HS-5 (cell line): ENCODE measurements at places on chromosomes 7 and 10.

- no peak for DNase-seq
Observed at GRCh38 chr10:70323697-70324338, 40.0 kb upstream of the NPFFR1 start.

GRCh38 chr7:30984359-30985107 is 20.8 kb downstream of the GHRHR start:
- DNase-seq: peak; percentile 39

- DNase-seq: no peak
Observed at GRCh38 chr7:125661-126060, 66.7 kb upstream of the FAM20C start.

GRCh38 chr10:54011117-54011516 is 789.9 kb downstream of the PCDH15 start:
- no peak for DNase-seq

DNA sequence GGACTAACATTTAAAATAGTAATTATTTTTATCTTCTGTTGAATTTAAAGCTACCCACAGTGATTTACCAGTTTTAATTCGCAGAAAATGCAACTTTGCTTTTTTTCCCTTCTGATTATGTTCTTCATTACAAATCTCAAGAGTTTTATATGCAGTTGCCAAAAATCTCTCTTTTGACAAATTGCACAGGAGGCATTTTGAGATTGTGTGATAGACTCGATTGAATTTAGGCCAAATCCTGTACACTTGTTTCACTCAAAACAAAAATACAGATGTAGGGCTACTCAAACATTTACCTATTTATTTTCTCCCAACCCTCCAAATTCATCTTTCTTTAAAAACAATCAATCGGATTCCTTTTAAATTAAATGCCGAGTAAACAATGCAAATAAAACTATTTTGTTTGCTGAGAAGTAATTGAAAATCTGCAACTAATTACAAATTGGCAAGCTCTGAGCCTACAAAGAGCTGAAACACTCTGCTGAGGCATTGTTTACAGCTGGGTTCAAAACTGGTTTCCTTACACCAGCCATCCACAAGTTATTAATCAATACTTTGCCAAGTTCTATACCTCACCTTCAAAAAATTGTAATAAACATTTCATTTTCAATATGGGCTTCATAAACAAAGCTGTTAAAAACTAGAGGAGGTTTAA is 214.9 kb upstream of the TCF7L2 start:
- no peak for DNase-seq

GRCh38 chr7:75881436-75882095 is 2.7 kb downstream of the RHBDD2 start:
- no peak for DNase-seq

- no peak for DNase-seq
Observed at GRCh38 chr10:14584661-14585060, 190.0 kb downstream of the FAM107B start.

DNA sequence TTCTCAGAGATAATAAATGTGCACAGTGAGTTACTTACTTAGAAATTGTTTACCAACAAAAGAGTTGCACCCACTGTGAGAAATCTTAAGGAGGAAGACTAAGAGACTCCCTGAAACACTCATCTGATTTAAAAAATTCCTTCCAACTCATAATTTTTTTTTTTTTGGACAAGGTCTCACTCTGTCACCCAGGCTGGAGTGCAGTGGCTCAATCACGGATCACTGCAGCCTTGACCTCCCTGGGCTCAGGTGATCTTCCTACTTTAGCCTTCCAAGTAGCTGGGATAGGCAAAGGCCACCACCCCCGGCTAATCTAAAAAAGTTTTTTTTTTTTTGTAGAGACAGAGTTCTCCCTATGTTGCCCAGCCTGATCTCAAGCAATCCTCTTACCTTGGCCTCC is 36.0 kb downstream of the MALSU1 start:
- DNase-seq: no peak

GRCh38 chr10:114412907-114413797 is 8.8 kb upstream of the AFAP1L2 start:
- peak; percentile 32 for DNase-seq

DNA sequence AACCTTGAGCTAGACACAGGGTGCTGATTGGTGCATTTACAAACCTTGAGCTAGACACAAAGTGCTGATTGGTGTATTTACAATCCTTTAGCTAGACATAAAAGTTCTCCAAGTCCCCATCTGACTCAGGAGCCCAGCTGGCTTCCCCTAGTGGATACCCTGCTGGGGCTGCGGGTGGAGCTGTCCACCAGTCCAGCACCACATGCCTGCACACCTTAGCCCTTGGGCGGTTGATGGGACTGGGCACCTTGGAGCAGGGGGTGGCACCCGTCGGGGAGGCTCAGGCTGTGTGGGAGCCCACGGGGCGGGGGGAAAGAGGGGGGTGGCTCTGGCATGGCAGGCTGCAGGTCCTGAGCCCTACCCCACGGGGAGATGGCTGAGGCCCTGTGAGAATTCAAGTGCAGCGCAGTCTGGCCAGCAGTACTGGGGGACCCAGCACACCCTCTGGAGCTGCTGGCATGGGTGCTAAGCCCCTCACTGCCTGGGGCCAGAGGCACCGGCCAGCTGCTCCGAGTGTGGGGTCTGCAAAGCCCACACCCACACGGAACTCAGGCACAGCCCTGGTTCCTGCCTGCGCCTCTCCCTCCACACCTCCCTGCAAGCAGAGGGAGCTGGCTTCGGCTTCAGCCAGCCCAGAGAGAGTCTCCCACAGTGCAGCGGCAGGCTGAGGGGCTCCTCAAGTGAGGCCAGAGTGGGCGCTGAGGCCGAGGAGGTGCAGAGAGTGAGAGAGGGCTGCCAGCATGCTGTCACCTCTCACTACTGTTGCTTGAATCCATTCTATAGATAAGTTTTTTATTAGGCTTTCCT is 369.8 kb upstream of the SMIM30 start:
- no peak for DNase-seq

GRCh38 chr7:74544706-74545469 is 91.2 kb downstream of the GTF2IRD1 start:
- no peak for DNase-seq

DNA sequence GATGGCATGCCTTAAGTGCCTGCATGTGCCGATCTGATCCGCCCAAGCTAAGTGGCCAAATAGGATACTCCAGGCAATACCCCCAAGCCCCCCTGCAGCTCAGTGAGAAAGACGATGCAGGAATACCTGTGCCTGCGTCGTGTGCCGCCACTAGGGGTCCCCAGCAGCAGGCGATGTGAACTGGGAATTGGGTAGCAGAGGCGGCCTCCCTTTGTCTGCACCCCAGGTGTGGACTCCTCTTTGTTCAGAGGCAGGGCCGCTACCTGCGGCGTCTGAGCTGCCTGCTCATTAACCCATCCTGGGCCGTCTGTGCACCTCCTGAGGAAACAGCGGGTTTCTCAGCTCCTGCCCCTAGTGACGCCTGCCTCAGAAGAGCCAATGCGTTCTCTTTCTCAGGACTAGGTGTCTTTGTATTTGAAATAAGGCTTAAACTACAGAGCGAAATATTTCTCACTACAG is 4.8 kb upstream of the CHN2 start:
- DNase-seq: no peak

GRCh38 chr10:127720142-127720541 is 16.8 kb upstream of the FOXI2 start:
- DNase-seq: no peak

- DNase-seq: no peak
Observed at GRCh38 chr10:131870831-131871672, 29.8 kb upstream of the PPP2R2D start.

DNA sequence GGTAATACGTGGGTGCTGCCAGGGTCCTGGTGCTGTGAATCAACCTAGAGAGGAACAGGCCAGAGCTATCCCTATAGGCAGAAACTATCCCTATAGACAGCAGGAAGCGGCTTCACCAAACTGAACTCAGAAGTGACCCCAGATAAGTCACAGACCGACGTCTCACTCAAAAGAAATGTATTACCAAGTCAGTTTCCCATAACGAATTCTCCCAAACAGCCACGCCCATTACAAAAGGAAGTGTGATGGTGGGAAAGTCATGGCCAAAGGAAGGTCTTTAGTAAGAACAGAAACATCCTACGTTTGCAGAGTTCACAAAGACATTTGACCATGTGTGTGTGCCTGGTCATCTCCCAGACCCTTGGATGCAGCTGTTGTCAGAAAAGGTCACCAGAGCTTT is 470.8 kb upstream of the ADARB2 start:
- DNase-seq: no peak

- no peak for DNase-seq
Observed at GRCh38 chr10:21494191-21495001, 31.1 kb downstream of the SKIDA1 start.

DNA sequence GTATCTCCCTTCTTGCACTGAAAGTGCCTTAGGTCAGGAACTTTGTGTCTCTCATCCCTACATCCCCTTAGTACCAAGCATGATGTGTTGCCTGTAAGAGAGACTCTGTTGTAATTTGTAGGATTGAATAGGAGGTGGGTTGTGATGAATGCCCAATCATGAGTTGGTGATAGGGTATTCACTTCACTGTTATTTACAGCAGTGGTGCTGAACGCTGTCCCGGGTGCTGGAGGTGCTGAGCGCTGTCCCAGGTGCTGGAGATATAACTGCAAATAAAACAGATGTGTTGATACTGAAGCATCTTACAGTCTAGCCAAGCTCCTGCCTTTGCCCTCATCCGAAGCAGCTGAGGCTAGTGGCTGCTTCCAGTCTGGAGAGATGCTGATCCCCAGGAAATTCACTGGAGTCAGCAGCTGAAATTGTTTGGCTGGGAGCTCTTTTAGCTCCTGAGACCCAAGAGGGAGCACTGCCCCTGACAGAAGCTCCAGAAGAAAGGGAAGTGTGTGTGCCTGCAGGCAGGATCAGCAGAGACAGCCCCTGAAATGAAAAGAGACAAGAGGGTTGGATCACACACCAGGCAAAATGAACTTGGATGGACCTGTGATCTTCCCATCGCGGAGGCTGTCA is 183.4 kb downstream of the SORCS3 start:
- no peak for DNase-seq

- DNase-seq: no peak
Observed at GRCh38 chr7:116246357-116246756, 36.0 kb downstream of the TES start.
